Right forelimb (tissue), 1 donor: ENCODE measurements at places on chromosomes 3 and 15.

DNA sequence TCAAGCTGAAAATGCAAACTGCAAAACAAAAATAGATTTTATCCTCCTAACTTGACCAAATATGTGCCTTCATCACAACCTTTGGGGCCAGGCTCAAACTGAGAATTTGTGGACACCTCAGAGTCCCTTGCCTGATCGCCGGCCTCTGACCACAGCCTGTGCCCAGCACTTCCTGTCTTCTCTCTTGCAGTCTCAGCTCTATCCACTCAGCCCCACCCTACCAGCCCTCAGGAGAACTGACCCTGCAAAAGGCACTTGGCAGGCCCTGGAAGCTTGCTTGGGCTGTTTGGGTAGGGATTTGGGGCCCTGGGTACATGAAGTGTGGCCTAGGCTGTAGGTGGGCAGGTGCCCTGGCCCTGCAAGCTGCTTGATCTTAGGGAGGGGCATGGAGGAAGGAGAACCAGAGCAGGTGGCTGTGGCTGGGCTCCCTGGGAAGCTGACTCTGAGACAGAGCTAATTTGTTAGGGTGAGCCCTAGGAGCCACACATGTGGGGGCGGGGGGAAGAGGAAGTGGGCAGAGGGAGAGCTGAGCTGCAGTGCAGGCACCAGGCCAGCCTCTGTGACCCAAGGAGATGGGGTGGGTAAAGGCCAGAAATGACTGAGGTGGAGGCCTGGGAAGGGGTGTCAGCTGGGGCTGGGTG, 8.6 kb downstream of the CLEC3B start:
- no peak for DNase-seq

DNA sequence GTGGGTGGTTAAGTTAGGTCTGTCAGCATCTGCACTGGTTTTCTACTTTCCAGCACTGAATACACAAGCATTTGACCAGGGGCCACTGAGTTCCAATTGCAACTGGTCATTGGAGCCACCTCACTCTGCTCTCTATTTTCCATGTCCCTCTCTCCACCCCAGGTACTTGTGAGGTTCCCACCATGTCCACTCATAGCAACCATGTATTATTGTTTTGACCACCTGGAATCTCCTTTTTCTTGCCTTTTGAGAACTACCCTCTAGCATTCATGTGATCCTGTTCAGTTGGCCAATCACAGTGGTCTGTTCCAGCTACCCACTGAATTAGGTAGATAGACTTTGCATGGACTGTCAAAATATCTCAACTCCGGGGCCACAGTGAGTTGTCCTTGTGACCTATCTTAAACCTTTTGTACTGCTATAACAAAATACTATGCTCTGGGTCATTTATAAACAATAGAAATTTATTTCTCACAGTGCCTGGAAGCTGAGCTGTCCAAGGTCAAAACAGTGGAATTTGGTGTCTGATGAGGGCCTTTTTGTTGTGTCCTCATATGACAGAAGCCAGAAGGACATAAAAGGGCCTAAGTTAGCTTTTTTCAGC, 20.2 kb upstream of the TM4SF18 start:
- no peak for DNase-seq

- no peak for DNase-seq
Measured at GRCh38 chr15:89406940-89407607, 72.5 kb upstream of the POLG start.

- no peak for DNase-seq
Measured at GRCh38 chr15:34682674-34683073, 72.1 kb downstream of the GJD2 start.

- DNase-seq, result no peak
Measured at GRCh38 chr3:142224482-142225072, 808 bp downstream of the GK5 start.

- peak; percentile 79 for DNase-seq
Measured at GRCh38 chr3:136075218-136075808, 109.8 kb downstream of the PPP2R3A start.

DNA sequence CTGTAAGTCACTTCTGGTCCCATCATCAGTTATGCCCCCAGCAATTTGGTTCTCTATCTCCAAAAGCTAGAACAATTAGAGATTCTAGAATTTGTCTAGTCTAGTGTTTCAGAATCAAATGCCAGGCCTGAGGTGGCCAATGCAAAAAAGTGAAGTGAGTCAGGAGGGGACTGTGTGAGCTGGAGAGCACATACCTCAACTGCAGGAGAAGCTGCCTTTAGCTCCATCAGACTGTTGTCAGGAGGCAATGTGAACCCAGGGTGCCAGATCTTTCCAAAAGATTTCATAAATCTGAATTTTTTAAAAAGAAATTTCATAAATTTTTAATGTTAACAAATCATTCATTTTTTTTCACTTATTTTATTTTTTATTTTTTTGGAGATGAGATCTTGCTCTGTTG, 80.7 kb upstream of the EOMES start:
- DNase-seq, result no peak

GRCh38 chr3:143121241-143122088, 1.9 kb downstream of the CHST2 start:
- DNase-seq, result peak; percentile 77

DNA sequence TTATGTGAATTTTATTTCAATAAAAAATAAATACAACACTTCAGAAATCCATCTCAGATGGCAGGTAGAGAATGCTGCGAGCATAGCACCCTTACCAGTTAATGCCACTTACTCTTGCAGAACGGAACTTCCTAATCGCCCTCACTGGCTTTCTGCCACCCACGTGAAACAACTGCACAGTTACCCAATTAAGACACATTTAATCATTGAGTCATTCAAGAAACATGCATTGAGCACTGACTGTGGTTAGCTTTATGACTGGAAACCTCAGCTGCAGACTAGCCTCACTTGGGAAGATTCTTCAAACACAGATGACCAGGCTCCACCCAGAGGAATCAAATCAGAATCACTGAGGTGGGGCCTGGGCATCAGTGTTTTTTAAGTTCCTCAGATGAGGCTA, 5.6 kb upstream of the MFGE8 start:
- no peak for DNase-seq

- no peak for DNase-seq
Measured at GRCh38 chr3:162338514-162338913, 841.9 kb downstream of the OTOL1 start.

GRCh38 chr3:20039466-20039764, 831 bp upstream of the KAT2B start:
- DNase-seq, result no peak

GRCh38 chr15:62684123-62684808, 358.3 kb upstream of the TPM1 start:
- no peak for DNase-seq

- DNase-seq, result no peak
Measured at GRCh38 chr15:85872125-85872524, 77.4 kb upstream of the KLHL25 start.

- peak; percentile 90 for DNase-seq
Measured at GRCh38 chr3:171809861-171810628, at the start of gene PLD1. PLD1 (minus strand) TSS chr3:171810483; CDS start chr3:171738051, 72,432 bp downstream.

DNA sequence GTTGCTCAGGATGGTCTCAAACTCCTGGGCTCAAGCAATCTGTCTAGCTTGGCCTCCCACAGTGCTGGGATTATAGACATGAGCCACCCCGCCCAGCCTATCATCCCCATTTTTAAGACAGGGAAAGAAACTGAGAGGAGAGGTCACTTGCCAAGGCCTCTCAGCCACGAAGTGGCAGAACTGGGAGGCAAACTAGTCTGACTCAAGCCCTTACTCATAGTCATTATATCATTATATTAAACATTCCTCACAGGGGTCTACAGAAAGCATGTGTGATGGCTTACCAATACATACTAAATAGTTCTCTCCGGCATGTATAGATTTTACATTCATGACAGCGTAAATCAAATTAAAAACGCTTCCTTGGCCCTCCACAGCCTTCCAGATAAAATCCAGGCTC, 62.0 kb upstream of the ZBTB38 start:
- DNase-seq, result no peak

DNA sequence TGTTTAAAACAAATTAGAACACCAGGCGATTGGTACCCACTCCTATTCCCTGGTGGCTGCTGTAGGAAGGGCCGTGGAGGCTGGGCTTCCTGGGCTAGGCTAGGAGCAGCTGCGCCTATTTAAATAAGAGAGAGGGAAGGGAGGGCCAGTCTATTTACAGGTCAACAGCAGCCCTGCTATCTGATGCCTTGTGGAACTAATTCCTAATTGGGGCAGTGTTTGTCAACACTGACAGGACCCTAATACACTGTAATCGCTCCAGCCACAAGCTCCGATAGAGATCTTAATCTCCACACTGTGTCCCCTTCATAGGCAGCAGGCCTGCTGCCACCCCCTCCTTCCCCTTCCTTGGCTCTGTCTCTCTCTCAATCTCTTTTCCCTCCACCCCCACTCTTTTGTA, 116.9 kb upstream of the SOX14 start:
- no peak for DNase-seq

- DNase-seq, result no peak
Measured at GRCh38 chr3:111368056-111368455, 173.9 kb upstream of the CD96 start.

GRCh38 chr15:38528294-38528693, 36.3 kb downstream of the RASGRP1 start:
- DNase-seq, result no peak

- DNase-seq, result no peak
Measured at GRCh38 chr3:20125897-20126296, 60.1 kb downstream of the SGO1 start.

DNA sequence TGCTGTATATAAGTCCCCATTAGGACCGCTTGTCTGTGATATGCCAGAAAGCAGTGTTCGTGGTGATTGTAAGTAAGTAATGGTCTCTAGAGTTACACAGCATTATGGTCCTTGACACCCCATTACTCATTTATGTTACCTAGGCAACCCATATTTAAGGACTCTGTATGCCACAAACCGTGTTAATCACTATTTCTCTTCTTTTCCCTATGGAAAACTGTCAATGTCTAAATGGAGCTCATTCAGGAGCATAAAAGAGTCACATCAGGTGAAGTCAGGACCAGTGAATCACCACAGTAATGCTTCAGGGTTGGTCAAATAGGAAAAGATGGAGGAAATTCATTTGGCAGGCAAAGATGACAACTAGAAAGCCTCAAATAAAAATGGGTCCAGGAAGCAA, 146.6 kb upstream of the PEX5L start:
- no peak for DNase-seq

- no peak for DNase-seq
Measured at GRCh38 chr3:22156868-22157267, 405.9 kb upstream of the ZNF385D start.

- no peak for DNase-seq
Measured at GRCh38 chr3:107833722-107834416, 257.0 kb downstream of the CD47 start.

DNA sequence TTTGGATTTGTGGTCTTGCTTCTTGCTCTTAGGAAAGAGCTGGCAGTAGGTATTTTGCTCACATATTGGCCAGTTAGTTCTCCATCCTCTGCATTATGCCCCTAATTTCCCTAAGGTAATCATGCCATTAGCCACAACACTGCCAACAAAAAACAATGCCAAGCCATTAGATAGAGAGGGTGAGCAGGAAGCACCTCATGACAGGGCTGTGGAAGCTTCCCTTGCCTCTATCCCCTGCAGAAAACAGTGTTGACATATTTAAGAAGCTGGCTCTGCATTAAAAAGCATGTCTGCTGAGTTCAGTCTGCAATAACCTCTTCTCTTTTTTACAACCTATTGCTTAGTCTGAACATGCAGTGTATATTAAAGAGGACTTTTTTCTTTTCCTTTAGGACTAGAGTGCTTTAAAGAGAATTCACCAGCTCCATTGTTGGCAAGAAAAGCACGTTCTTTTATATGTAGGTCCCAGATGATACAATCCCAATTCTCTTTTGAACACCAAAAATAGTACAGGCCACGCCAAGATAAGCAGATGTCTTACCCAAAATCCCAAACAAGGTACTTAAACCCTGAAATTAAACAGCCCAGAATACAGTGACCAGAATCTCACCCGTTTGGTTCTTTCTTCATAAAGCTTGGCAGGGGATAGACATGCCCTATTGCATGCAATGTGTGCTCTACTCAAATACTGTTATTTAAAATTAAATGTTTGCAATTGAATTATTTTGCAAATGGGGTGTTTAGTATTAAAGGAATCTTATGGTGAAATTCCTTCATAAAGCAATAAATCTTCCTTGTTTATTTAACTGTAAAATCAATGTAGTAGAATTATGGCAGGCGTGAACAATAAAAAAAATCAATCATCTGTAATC, 93.7 kb upstream of the UBE3A start:
- DNase-seq, result no peak

DNA sequence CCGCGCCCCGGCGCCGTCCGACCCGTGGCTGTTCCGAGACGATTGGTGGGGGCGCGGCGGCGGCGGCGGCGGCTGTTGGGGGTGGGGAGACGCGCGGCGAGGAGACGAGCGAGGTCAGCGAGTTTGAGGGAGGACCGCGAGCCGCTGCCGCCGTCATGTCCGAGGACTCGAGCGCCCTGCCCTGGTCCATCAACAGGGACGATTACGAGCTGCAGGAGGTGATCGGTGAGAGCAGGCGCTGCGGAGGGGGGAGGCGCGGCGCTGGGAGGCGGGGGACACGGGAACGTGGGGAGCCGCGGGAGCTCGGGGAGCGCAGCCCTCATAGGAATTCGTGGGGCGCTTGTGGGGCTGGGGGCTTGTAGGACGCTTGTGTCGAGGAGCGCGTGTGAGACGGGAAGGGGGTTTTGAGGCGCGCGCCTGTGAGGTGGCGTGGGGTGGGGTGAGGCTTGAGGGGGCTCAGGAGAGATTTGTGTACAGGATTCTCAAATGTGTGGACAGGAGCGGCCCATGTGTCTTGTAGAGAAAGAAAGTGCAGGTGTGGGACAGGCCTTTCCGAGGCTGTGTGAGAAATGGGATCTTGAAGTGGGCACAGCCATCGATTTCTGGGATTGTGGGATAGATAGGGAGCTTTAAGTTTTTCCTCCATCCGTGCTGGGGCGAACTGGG, 518 bp downstream of the OXSR1 start:
- DNase-seq, result no peak
